ENCODE measurements at places on chromosomes 6 and 20.
A peak's percentile ranks its signal among the peaks of the same experiment; 100 is the strongest.

- peak; percentile 11 for DNase-seq
Measured at GRCh38 chr6:44304282-44305199, 8.6 kb downstream of the AARS2 start.

GRCh38 chr6:121143476-121143875 is 190.8 kb downstream of the TBC1D32 start:
- DNase-seq = no peak

DNA sequence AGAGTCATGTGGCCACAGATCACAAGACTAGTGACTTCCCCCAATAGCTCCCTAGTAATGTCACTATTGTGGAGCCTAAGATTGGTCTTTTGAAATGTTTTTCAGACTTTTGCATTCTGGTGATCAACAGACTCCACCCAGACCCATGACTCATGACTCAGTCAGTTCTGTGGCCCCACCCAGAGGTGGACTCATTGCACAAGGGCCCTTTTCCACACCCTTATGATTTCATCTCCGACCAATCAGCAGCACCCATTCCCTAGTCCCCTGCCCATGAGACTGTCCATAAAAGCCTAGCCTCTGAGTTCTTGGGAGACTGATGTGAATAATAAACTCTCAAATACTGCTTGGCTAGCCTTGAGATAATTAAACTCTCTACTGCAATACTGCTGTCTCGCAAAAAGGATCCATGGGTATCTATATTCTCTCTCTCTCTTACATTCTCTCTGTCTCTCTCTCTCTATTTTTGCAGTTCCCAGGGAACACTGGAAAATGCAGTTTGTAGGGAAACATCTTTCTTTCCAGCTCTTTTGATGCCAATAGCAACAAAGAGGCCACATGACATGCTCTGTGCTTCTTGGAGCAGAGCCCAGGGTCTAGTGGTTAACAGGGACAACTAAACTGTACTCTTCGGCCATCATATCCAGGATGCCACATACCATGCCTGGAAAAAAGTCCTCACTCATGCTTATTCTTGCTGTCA is 71.3 kb upstream of the IYD start:
- DNase-seq = peak; percentile 93

- DNase-seq = peak; percentile 66
Measured at GRCh38 chr20:4014031-4014474, 1.3 kb downstream of the RNF24 start.

DNA sequence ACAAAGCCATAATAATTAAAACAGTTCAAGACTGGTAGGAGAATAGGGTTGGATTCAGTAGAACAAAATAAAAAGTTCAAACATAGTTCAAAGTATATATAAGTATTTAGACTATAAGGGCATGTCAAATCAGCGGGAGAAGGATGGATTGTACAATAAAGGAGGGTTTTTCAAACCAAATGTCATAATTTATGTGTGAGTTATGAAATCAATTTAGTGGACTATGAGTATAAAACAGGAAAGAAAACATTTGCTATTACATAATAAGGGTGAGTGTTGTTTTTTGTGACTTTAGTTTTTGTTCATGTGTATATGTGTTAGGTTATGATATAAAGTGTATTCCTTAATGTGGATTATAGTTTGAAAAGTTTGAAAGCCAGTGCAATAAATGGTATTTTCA is 10.6 kb downstream of the ORC3 start:
- no peak for DNase-seq

GRCh38 chr6:35427435-35427834 is 24.7 kb upstream of the FANCE start:
- DNase-seq = no peak

GRCh38 chr6:81944661-81945060 is 192.2 kb upstream of the TENT5A start:
- no peak for DNase-seq

- no peak for DNase-seq
Measured at GRCh38 chr6:164107297-164107995, 692.9 kb downstream of the QKI start.

- DNase-seq = peak; percentile 59
Measured at GRCh38 chr6:31401403-31401802, 2.0 kb upstream of the MICA start.

DNA sequence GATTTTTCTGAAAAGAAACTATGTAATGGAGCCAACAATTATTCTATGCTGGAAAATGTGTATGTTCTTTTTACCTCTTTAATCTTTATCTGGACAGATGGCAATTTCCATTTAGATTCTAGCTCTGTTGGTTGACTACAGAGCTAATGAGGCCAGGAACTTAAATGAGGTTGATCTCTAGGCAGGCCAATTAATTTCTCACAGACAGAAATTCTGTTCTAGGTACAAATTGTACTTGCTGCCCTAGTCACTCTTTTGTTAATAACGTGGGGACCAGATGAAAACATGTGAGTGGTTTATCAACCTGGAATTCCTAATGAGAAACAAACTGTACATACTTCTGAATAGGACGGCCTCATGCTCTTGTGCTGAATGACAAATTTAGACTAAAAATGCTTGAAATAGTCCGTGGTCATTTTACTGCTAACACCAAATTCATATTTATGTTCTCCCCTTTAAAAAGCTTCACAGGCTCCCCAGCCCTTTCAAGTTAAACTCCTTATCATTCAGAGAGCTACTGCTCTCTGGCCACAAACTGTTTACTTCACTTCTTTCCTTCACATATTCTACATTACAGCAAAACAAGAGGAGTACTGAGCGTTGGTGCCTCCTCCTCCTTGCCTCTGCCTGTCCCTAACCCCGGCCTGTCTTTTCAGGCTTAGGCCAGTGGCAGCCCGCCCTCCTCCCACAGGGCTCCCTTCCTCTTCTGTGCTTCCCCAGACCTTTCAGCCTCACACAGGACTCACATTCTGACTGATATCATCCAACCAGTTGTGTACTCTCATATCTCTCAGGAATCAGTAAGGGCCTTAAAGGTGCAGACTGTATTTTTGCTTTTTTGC is 41.4 kb downstream of the DTNBP1 start:
- DNase-seq = peak; percentile 23

GRCh38 chr6:37256692-37257319 is 766 bp upstream of the TBC1D22B start:
- no peak for DNase-seq

DNA sequence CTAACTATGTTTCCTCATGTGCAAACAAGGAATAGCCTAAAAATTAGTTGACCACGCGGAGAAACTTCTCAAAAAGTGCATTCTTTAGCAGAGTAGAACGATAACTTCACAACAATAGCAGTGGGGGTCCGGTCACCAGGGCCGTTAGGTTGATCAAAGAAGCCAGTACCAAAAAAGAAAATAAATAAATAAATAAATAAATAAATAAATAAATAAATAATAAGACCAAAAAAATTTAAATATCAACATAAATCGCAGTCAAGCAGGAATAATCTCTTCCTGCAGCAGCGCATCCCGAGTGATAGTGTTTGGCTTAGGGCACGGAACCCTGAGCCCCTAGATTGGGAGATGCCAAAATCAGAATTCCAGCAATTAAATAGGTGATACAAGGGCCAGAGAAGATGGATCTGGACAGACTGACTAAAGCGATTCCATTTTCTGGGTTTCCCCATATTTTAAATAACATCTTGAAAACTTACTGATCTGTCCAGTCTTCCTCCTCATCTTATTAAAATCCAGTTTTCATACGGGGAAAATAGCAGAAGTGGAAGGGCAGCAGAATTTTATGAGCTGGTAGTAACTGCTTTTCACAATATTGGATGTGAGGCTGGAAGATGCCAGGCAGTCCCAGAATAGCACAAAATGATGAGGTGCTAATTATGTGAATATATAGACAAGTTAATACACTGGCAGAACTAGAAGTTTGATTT is 4.4 kb upstream of the OLIG3 start:
- no peak for DNase-seq

DNA sequence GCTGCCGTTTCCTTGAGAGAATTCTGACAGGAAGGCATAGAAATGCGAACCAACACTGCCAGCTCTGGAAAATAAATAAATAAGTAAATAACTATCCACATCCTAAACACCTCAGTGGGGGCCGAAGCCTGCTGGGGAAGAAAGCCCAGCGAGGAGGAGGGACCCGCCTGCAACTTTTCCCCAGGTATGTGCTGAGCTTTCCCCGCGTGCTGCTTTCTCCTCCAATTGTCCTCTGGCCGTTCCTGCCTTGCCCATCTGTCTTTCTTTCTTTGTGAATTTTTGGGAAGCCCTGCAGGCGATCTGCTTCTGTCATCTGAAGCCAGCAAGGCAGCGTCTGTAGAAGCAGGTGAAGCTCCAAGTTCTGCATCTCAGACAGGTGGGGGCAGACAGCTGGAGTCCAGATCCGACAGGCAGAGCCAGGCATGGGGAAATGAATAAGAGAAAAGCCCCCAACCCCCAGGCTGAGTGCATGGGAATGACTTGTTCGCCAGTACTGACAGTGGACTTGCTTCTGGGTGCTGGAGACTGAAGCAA is 49.2 kb upstream of the IL17A start:
- DNase-seq = no peak

GRCh38 chr6:132285004-132285780 is 116.1 kb downstream of the MOXD1 start:
- no peak for DNase-seq

DNA sequence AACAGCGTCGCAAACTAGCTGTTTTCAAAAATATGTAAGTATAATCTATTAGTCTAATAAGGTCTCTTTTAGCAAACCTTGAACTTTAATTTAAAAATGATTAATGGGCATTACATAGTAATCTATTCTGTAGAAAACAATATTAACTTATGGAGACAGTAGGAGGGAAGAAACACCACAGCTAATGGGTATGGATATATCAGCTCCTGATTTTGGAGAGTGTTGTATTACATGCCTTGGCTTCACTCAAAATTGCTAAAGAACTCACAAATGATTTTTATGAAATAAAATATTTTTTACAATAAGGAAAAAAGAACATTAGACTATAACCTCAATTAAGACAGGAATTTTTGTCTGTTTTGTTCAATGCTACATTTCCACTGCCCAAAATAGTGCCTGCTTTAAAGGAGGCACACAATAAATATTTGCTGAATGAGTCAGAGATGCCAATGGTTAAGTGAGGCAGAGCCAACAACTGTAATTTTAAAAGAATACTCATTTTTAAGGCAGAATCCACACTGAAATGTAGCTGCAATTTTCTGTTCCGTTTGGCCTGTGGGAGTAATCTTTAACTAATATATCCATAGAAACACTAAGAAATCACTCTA is 15.7 kb downstream of the ATG5 start:
- no peak for DNase-seq

GRCh38 chr6:145814035-145814500 is 527 bp downstream of the FBXO30 start:
- peak; percentile 33 for DNase-seq

DNA sequence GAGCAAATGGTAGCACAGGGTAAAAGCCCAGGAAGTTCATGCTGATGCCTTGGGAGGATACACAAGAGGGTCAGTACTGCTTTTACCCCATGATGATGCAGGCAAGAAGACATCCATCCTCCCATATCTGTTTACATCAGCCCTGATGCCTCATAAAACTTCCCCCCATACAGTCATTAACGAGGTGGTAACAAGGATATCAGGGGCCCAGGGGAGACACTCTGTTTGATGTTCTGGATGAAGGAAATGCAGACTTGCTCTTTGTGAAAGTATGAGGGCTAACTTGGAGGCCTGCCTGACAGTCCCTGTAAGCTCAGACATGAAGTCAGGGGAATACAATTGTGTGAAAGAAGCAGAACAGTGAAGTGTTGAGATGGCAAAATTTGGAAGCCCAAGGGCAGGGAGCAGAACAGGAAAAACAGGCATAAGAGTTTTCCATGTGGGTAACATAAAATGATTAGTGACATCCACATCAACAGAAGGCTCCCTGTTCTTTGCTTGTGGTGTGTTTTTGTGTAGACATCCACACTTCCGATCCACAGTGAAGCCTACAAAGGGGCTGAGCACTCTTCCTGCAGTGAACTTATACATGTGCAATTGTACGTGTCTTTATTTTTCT is 813.4 kb downstream of the MAFB start:
- DNase-seq = no peak

DNA sequence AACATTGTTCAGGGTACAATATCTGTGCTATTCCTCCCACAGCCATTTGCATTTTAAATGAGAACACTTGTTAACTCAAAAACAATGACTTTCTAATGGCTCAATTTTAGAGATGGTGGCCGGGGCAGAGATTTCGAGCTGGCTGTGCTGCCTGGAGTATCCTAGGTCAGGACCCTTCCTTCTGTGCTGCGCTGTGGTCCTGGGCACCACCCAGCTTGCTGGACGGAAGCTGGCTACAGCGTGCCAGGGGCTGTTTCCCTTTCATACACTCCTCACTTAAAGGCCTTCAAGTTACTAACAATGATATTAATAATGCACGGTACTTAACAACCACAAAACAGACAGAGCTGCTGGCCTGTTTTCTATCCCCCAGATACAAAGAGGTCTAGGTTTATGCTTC is 194.4 kb upstream of the CST7 start:
- DNase-seq = no peak

DNA sequence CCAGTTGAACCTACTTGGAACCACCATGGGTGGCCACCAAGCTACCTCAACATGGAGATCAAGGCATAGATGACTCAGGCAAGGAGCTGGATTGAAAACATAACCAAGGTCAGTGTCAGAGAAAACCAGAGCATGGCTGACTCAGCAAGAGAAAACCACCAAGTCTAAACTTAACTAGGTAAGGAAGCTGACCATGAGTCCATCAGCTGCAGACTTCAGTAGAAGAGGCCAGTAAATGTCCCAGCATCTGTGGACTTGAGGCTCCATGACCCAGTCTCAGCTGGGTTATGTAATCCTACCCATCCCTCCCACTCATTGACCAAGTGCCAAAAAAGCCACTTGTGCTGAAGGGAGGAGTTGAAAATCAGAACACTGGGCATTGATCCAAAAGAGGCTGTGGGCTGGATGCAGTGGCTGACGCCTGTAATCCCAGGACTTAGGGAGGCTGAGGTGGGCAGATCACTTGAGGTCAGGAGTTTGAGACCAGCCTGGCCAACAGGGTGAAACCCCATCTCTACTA is 93.7 kb upstream of the CBLN4 start:
- no peak for DNase-seq

DNA sequence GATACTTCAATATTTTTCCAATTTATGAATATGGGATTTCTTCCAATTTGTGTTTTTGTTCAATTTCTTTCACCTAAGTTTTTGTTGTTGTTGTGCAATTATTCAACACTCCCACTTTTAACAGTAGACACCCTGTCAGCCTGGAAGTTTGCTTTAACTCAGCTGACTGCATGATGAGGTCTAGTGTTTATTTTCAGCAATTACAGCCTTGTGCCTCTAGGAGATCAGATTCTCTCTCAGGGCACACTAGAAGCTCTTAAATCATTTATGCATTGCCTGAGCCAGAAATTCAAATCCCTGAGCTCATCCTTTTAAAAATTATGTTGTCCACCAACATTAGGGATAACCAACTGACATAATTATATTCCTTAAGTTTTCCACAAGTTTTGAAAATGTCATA is 85.7 kb downstream of the MRAP2 start:
- no peak for DNase-seq

GRCh38 chr6:57104336-57104735 is 14.3 kb downstream of the ZNF451 start:
- DNase-seq = no peak

DNA sequence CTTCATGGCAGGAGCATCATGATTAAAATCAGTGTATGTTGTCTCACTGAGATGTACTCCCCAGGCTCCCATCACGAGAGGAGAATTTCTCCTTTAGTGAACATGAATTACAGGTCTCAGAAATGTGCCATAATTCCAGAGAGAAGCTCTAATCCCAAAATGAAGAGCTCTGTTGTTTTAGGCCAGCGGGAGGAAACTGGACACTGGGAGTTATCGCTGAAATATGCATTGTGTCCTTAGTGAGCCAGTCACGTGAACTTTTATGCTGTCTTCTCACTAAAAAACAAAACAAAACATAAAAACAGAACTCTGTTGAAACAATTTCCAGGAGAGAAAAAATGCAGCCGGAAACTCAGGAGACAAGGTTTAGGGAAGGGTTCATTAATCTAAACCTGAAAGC is 315.7 kb upstream of the NT5E start:
- no peak for DNase-seq

Measured in thyroid gland (tissue), 4 donors.